ENCODE measurements at places on chromosomes 6 and 20.
A peak's percentile ranks its signal among the peaks of the same experiment; 100 is the strongest.

DNA sequence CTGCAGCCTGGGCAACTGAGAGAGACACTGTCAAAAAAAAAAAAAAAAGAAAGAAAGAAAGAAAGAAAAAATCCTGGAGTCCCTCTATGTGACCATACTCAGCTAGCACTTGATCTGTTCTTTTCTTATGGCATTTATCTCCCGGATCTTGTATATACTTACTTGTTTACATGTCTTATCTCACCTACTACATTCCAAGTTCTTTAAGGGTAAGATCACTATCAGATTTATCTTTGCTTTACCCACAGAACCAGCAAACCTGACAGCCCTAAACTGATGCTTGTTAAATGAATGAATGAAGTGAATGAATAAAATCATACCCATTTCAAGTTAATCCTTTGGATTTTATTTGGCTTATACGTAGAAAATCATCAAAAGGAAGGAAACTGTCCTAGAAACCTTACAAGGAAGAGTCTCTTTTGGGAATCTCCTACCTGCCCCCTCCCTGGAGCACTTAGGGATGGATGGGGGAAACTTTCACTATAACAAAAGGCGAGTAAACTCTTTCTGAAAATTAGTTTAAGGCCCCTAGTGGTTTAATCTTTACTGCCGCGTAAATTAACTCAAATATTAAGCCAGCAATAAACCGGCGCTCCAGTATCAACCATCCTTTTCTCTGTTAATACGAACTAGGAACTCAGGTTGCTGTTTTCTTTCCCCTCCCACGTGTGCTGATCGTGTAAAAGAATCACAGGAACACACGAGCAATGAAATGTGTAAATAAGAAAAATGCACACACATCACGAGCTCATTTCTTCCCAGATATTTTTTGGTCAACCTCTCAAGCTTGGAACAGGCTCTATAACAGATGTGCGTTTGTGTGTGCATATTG, 1.3 kb upstream of the UTRN start:
- no peak for DNase-seq

DNA sequence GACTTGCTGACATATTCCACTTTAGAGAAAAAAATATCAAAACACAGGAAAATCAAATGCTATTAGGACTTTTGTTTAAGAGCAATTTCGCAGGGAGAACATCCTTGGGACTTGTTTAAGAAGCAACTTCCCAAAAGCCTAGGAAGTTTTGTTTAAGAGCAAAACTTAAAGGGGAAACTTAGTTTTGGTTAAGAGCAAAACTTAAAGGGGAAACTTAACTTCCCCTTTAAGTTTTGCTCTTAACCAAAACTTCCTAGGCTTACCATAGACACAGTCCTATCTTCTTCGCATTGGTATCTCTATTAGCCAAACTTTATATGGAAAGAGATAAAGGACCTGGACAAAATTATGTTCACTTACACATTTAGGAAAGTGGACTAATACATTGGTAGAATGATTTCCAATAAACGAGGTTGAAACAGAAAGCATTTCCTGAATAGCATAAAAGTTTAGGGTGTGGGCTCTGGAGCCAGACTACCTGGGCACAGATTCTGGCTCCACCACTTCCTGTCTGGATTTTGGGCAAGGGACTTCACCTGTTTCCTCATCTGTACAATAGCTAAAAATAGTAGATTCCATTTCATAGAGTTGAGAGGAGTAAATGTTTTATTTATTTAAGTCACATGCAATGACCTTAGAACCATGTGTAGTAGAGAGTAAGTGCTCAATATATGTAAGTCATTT, 15.7 kb downstream of the PAQR8 start:
- no peak for DNase-seq

- DNase-seq = no peak
Observed at GRCh38 chr6:113104951-113105350, 752.2 kb upstream of the MARCKS start.

GRCh38 chr6:34366639-34366921, 25.9 kb downstream of the NUDT3 start:
- no peak for DNase-seq

- DNase-seq = no peak
Observed at GRCh38 chr20:50462093-50462690, 48.0 kb upstream of the PTPN1 start.

- DNase-seq = no peak
Observed at GRCh38 chr20:44581515-44581914, 864 bp upstream of the PKIG start.

- DNase-seq = no peak
Observed at GRCh38 chr6:31479151-31479932, 18.6 kb upstream of the MICB start.

DNA sequence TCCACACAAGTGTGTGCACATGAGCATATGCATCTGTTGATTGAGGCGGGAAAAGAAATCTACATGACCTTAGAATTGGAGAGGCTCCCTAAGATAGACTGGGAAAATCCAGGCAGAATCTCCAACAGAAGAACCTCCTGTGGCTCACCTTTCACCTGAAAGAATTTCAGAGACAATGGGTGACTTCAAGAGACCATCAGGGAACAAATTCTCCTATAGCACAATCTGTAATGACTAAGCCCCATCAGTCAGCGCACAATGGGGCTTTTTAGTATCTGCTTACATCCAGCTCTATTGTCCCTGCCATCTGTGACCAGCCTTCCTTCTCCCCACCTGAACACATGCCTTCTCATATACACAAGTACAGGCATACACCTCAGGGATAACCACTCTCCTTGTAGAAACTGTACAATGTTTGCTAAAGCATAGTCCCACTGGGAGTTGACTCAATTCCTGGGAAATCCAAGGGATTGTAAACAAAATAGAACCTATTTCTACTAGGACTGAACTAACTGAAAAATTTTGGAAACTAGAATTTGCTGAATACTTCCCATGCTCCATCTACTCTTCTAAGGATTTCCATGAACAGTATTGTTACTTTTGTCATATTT, 150.8 kb upstream of the STXBP5 start:
- no peak for DNase-seq

- DNase-seq = no peak
Observed at GRCh38 chr6:154280521-154280920, 76.1 kb downstream of the IPCEF1 start.

DNA sequence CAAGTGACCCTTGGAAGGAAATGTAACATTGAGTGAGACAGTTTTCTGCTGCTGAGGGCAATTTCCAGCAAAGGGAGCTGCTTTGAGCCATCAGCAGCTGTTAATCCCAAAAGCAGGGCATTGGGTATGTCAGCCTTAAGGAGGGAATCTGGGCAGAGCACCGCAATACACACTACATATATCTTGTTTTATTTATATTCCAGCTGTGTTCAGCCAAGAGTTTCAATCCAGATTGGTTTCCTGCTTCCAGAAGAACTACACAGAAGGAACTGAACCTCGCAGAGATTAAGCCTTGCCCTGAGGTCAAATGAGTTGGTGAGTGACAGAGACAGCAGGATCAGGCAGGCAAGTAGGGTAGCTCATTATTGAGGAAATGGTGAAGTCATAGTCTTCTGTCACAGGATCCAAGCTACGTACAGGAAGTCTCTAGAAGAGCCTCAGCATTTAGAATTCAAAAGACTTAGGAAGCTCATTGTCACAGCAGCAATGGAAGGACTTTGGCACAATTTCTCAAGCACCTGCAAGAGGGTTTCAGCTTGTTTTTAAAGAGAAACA, 109.9 kb upstream of the HEY2 start:
- DNase-seq = no peak

DNA sequence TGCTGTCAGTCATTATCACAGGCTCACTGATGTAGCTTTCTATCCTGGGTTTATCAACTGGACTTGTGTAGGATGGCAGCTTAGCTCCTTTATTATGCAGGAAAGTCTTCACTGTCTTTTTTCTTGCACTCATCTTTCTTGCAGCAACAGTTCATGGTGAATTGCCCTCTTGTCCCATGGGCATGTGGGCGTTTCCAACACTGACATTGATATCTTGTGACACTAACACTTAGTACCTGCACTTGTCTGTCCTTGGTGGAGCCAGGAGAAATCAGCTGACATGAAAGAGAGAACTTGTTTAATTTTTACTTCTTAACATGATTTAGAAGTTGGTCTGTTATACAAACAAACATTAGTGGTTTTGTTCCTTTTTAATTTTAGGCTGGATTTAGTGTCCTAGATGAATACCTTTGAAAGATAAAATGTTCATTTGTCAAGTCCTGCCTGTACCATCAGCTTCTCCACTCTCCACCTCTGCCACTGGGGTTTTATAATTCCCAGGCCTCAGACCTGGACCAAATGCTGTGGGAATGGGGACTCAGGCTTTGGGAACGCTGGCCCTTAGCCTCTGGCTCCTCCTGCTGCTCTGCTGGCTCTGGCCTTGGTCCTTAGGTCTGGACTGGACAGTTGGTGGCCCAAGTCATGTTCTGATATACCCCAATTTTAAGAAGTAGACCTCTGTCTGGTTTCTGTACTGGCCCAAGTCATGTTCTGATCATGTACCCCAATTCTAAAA, 161.0 kb upstream of the LAMP5 start:
- no peak for DNase-seq

DNA sequence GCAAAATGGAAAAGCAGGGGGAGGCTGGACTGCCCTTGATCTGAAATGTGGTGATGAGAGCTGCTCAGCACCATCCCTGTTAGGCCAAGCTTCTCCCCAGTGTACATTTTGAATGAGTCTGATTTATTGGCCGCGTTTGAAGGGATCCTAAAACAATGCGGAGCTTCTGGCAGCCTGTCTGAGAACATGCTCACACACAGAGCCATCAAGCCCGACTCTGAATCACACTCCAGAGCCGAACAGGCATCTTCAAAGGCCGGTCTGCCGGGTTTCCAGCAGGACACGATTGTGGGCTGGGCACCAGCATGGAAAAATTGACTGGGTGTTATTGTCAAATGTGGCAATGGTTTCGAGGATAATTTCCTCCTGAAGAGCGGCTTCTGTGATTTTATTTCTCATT, 235.9 kb downstream of the TFAP2C start:
- DNase-seq = no peak

DNA sequence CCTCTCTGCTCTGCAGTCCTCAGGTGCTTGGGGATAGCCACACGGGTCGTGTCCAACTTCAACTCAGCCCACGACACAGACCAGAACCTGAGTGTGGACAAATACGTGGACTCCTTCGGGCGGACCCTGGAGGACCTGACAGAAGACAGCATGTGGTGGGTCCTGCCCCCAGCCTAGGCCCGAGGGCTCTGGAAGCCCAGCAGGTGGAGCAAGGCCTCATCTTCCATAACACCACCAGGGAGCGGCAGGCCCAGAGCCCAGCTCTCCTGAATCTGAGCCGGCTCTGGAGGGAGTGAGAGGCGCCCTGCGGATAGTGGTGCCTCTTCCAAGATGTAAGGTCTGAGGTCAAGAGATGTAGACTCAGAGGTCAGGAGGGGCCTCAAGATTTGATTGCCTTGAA, 19.6 kb downstream of the TGM6 start:
- DNase-seq = no peak

- DNase-seq = no peak
Observed at GRCh38 chr20:24768201-24768636, 180.8 kb upstream of the CST7 start.

DNA sequence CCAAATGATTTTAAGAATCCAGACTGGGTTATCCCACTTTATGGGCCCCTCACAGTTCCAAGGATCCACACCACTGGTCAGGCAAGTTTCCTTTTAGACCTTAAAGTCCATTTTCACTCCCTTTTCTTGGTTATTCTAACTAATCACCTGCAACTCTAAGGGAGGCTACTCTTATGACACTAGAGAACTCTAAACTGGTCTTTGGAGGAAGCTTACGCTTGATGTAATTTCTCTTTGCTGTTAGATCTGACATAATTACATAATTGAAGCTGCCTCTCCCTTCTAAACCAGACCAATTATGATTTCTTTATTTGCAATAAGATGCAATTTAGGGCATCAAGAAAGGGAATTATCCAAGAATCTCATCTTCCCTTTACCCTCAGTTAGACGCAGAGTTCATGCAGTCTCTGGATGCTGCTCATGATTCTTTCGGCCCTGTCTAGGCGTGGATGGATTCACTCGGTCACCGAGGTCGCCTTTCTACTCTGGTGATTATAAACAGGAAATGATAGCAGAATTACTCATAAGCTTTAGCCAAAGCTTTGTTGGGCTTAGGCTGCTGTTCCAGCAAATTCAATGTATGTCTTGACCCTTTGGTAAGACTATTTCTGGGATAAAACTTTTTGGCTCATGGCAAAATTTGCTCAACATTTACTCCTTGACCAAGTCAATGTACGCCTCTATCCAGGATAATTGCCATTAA, 166.4 kb upstream of the PRND start:
- DNase-seq = no peak

DNA sequence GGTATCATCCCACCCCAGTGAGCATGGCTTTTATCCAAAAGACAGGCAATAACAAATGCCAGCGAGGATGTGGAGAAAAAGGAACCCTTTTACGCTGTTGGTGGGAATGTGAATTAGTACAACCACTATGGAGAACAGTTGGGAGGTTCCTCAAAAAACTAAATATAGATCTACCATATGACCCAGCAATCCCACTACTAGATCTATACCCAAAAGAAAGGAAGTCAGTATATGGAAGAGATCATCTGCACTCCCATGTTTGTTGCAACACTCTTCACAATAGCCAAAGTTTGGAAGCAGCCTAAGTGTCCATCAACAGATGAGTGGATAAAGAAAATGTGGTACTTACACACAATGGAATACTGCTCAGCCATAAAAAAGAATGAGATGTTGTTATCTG, 5.9 kb upstream of the KIAA1755 start:
- no peak for DNase-seq

GRCh38 chr6:126477678-126478077, 137.8 kb downstream of the CENPW start:
- no peak for DNase-seq

DNA sequence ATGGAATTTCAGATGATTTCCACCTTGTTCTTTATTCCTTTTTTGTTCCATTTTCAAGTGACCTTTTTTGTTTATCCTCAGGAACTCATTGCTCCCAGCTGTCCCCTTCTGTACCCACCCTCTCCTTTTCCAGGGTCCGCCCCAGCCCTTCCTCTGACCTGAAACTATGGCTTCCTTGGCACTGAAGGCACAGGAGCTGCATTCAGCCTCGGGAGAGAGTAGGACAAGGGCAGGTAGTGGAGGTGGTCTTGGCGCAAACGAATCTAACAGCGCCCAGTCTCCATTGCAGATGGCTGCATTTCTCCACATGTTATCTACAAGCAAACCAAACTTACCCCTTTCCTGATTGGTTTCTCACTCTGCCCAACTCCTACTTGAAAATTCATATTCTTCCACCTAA, 8.8 kb upstream of the ULBP2 start:
- DNase-seq = no peak

DNA sequence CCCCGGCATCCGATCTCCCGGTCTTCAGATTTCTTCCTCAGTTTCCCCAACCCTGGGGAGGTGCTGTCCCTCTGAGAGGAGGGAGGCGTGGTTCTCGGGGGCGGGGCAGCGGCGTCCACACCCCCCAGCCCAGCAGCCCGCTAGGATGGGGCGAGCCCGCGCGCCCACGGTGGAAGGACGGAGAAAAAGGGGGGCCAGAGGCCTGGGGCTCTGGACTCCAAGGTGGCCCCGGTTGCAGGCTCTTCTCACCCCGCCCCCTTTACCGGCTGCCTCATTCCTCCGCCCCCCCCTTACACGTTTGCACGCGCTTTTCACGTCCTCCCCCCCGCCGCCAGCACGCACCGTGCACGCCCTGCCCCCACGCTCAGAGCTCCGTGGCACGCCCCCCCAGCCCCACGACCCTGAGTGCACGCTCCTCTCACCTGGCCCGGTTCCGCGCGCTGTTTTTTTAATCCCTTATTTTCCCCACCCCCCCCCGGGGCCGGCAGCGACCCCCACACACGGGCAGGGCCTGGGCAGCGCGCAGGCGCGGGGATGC, 402 bp downstream of the ZBTB12 start:
- peak; percentile 69 for DNase-seq
